ENCODE measurements at places on chromosomes 2 and 18. TPM values are rescaled to one million over a fixed set of nuclear protein-coding genes. Genes with fewer than 3 reads are reported as not detected.

PROM2 gene
- total RNA-seq, result 12.6 TPM

DNA sequence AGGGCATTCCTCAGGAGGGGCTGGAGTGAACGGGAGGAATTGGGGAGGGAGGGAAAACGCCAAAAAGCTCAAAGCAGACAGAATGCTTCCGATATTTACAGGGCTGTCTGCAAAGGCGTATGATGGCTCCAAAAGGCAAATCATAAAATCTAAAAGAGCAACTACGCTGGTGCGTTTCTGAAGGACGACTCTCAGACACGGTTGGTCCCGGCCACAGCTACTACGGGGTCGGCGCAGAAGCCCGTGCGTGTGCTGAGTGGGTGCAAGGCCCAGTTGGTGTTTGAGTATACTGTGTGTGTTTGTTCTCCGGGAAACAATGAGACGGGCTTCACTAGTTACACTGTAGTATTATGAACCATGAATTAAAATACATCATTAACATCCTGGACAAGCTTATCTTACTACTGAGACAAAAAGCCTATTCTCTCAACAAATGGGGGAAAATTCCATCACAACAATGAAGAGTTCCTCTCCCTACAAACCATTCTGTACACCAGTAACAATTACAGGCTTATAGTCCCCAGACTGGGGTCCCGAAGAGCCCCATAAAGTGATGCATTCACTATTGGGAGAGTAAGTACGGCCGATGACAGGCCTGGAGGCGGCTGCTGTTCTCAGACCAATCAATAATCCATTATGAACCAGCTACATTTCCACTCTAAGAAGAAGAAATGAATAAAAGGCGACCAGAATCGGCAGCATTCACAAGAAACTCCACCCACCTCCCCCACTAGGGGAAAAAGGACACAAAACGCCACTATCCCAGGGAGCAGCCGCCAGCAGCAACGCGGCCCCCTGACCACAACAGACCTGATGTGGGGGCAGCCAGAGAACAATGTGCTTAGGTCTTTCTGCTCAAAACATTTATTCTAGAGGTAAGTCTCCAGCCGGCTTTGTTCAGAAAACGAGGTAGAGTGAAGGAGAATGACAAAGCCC, 43.4 kb downstream of the ZNF516 start:
- peak; percentile 60 for DNase-seq

DNA sequence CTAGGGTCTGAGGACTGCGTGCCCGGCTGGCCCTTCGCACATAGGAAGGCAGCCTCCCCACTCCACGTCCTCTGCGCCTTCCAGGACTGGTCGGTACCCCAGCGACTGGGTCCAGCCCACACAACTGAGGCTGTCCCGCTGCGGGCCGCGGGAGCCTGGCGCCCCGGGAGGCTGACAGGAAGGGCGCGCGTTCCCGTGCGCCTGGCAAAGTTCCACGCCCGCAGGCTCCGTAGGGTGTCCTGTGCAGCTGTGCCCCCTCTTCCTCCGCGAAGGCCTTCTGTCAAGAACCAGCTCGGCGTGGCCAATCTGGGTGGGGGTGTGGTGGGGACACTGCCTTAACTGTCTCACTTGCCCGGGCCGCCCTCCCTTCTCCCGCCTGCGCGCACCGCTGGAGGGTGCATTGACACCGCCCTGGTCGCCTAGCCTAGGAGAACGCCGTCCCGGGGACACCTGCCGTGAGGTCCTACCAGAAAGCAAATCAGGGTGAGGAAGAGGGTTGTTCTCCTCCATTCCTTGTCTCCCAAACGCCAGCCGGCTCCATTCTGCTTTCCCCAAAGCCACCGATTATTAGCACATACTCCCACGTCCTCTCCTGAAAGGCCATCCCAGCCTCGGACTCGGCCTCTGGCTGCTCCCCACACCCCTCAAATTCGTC, 618 bp upstream of the LYPD1 start:
- DNase-seq, result peak; percentile 24

DNA sequence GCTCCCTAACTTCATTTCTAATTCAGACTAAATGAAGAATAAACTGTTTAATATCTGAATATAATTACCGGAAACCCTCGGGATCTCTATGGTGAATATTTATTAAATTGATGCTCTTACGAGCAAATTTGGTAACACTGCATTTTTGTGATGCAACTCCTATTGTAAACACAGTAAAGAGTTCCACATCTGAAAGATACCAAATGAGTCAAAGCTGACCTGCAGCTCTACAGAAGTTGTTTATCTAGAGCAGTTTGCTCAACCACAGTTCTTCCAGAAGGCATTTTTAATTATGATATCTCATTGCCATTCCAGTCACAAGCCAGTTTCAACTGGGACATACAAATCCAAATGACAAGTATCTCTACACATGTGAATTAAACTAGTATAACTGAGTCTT, 129.7 kb downstream of the PKP4 start:
- no peak for DNase-seq

DNA sequence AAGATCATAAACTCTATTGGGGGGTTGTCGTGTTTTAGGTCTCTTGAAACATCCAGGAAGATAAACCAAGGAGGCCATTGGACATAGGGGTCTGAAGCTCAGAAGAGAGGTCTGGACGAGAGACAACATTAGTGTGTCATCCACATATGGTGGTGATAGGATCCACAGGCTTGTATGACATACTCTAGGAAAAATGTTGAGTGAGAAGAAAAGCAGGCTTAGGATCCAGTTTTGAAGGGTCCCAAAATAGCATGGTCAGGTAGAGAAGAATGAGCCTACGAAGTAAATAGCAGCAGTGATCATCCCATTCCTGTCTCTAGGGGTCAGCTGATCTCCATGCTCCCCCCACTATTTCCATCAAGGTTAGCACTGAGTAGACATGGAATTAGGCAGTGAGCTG, 166.8 kb downstream of the ANKRD30B start:
- no peak for DNase-seq

DNA sequence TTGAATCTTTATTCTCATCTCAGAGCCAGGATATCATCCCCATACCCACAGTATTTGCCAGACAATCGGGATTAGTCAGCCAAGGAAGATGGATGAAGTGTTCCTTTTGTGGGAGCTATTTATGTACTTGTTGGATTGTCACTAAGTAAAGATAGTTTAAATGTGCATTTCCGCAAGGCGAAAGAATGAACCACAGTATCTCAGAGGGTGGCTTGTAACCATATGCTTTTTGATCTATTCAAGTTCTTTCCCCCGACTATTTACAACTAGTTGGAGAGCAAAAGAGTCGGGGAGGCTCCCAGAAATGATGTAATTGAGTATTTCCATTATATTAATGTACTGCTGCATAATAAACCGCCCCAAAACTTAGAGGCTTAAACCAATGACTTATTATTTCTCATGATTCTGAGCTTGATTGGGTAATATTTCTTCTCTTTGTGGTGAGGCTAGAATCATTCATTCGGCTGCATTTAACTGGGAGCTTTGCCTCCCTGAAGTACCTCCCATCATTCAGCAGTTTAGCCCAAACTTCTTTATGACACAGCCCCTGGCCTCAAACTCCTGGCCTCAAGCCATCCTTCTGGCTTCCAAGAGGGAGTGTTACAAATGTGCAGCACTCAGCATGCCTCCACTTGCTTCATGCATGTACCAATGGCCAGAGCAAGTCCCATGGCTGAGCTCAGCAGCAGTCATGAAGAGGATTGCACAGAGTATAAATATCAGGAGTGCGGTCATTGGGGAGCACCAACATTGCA, 423.7 kb downstream of the METTL4 start:
- DNase-seq, result peak; percentile 10

GRCh38 chr18:21998486-21998885, 170.9 kb upstream of the GATA6 start:
- no peak for DNase-seq

- DNase-seq, result no peak
Observed at GRCh38 chr18:76592981-76593381, 97.9 kb upstream of the ZNF516 start.

- no peak for DNase-seq
Observed at GRCh38 chr2:69226903-69227302, 160.1 kb downstream of the GFPT1 start.

SIGLEC15 gene
- not detected for total RNA-seq

All from tongue (tissue), 3 donors.